ENCODE measurements at places on chromosomes 6 and 20.
A peak's percentile ranks its signal among the peaks of the same experiment; 100 is the strongest.

DNA sequence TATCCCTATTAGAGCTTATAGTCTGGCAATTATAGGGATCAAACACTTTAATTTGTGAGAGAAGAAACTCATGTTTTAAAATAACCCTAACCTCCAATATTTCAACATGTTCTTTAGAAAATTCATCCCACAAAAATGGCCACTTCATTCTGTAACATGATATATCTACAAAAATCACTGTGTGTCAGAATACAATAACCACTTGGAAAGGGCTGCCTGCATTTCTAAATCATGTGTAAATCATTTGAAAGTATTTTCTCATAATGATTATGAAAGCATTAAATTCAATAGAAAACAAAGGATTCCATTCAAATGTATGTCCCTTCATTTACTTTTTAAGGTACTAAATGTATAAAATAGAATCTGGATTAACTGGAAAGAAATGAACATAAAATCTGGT, 101.4 kb upstream of the NHSL1 start:
- DNase-seq: peak; percentile 3

- DNase-seq: no peak
Observed at GRCh38 chr6:34810936-34811632, 19.2 kb downstream of the BLTP3A start.

- DNase-seq: no peak
Observed at GRCh38 chr6:108766419-108766818, 81.8 kb upstream of the ARMC2 start.

GRCh38 chr20:63547725-63548480, at the start of gene SRMS:
Gene SRMS (minus strand): TSS chr20:63547749. CDS start chr20:63547463, 286 bp downstream.
- DNase-seq: no peak

DNA sequence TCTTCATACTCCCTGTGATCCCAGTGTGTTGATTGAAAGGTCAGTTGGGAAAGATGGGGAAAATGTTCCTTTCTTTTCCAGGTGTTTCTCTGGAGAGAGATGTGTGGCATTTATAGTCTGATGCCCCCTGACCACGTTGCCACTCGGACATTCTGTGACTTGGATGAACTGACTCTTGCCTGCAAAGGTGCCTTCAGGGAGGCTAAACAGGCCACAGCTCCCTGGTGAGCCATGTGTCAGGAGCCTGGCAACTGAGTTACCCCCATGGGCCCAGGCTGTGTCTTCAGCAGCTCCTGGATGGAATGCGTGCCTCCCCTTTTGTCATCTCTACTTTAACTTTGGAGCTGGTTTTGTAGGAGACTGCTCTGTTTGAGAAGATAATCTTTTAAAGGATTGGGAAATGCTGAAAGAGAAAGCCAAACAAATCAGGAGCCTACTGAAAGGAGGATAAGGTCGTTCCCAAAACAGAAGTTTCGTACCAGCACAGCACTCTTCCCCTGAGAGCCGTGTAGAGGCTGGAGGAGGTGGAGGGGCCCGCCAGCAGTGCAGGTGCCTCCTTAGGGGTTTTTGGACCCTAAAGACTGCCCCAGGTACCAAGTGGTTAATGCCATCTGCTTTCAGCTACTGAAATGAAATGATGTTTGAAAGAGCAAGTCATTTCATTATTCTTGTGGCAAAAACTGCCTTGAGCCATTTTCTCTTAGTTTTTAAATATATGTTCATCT, 322.8 kb downstream of the ZFAND3 start:
- no peak for DNase-seq

GRCh38 chr20:1907586-1907985, 12.4 kb downstream of the SIRPA start:
- DNase-seq: no peak

DNA sequence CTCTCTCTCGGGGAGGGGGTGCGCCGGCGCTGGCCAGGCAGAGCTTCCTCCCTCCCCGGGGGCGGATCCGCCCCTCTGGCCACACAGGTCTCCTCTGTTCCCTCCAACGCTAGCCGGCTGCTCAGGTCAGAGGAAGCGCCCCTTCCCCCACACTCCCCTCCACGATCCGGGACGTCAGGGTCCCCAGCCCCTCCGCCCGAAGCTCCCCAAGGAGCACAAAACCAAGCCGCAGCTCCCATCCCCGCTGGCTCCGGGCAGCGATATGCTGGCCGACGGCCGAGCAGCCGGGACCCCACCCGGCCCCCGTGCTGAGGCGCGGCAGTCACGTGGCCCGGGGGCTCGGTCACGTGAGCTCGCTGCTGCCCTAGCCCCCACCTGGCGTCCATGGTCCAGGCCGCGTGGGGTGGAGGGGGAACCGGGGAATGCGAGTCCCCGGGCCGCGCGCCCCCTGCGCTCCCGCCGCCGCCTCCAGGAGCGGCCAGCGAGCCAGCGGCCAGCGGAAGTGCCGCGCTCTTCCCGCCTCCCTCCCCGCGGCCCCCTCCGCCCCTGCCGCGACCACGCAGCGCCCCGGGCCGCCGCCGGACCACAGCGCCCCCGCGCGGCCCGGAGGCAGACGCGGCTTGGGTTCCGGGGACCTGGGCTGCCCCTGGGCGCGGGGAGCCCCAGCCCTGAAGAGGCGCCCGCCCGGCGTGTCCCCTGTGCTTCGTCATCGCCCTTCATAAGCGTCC, at the start of gene SLC35B2:
TSS of gene SLC35B2 (minus strand) at position 504 of the 728 bp plus-strand sequence. CDS start at position 386, 118 bp downstream.
- DNase-seq: peak; percentile 45

Data from amniotic stem cell (primary cell).